PC-9 (cell line): ENCODE measurements at places on chromosomes 16 and 17. TPM values are rescaled to one million over a fixed set of nuclear protein-coding genes. Genes with fewer than 3 reads are reported as not detected.

DNA sequence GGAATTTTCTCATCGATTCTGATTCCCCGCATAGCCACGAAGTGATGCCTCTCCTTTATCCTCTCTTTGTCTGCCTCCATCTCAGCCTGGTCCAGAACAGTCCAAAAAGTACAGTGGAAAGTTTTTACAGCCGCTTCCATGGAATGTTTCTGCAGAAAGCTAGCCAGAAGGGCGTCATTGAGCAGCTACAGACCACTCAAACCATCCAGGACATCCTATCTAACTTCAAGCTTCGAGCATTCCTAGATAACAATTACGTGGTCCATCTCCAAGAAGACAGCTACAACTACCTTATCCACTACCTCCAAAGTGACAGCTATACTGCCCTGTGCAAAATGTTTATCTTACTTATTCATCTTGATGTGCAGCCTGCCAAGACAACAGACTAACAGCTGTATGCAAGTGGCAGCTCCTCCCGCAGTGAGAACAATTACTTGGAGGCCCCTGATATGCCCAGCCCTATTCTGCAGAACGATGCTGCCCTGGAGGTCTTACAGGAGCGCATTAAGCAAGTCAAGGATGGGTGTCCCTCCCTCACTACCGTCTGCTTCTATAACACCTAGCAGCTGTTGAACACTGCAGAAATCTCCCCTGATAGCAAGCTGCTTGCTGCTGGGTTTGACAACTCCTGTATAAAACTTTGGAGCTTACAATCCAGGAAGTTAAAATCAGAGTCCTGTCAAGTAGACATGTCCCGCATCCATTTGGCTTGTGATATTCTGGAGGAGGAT lies 38.9 kb downstream of the SLFN12L start:
- no peak for DNase-seq

DNA sequence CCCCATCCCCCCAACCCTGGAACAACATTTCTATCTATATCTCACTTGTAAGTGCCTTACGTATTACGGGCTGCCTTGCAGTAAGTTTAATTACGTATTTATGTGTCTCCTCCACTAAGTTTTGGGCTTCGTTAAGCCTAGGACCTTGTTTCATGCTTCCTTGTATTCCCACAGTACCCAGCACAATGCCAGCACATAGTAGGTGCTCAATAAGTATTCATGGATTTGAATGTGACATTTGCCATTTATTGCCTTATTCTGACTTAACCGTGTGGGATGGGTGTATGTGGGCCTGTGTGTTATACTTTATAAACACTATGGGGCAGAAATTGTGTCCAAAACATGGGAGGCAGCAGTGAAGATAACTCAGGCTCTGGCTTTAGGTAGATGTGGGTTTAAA lies 6.0 kb downstream of the COA3 start:
- no peak for DNase-seq

DNA sequence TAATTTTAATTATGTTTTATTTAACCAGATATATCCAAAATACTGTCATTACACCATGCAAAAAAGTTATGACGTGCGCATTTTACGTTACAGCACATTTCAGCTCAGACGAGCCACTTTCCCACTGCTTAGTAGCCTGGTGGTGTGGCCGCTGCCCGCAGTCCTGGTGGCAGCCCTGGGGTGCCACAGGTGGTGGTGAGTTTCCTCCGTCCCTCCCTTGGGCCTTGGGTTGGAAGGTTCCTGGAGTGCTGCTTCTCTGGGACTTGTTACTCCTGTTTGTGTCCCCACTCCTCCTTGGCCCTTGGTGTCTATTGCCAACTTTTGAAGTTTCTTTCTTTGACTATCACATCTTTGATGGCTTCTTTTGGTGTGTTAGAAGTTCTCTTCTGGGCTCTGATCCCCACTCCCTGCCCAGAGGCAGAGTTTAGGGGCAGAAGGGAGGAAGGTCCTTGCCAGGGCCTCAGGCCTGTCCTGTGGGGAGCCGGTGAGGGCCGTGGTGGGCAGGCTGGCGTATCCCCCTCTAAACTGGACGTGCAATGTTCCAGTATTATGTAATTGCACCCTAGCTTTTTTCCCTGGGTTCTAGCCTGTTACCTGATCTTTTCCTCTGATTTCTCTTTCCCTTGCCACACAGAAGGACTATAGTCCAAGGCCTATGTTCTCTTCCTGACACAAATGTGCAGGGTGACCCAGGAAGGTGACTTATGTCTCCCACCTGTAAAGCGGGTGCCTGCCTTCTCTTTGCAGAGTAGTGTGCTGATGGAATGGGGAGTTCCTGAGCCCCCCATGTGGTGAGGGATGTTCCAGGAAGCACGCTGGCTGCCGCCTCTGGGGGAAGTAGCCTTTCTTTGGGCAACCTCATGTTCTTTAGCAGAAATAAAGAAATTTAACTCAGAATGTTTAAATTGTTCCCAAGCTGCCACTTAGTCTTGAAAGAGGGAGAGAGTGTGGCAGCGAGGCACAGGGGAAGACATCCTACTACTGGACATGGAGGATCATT lies 8.4 kb downstream of the MPRIP start:
- no peak for DNase-seq

TOX3 gene
- not detected in 2 replicates for total RNA-seq
